CD4-positive, CD25-positive, alpha-beta regulatory T cell (primary cell): ENCODE measurements at places on chromosomes 13 and 19. TPM values are rescaled to one million over a fixed set of nuclear protein-coding genes. Genes with fewer than 3 reads are reported as not detected.

DNA sequence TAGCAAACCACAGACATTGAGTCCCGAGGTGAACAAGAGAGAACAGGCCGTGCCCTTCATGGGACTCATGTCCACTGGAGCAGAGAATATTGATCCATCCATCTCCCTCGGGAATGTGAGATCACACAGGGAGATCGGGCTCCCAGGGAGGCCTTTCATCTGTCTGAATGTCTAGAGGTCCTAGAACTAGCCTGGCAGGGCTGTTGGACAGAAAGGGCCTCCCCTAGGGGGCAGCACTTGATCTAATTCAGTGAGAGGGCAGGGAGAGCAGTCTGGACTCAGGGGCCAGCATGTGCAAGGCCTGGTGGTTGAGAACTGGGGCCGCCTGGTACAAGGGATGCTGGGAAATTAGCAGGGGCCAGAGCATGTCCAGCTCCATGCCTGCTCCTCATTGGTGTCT lies 4.3 kb downstream of the RUVBL2 start:
- DNase-seq, result no peak
- no peak overlapping the region for H3K27ac ChIP-seq
- H3K27me3 ChIP-seq, result no peaks in the 10 kb centered on the region
- no peak overlapping the region for H3K4me3 ChIP-seq
- no peaks in the 10 kb centered on the region for H3K36me3 ChIP-seq

GRCh38 chr13:99875391-99875790 lies 96.2 kb downstream of the ZIC5 start:
- DNase-seq, result no peak
- no peaks in the 10 kb centered on the region for H3K36me3 ChIP-seq
- H3K4me3 ChIP-seq, result no peak overlapping the region
- no peak overlapping the region for H3K27ac ChIP-seq

GRCh38 chr19:38387550-38388348 lies at the start of gene GGN:
Gene GGN (minus strand): TSS chr19:38388034. CDS start chr19:38387261, 773 bp downstream.
- H3K4me1 ChIP-seq, result peaks cover 39% of the 10 kb centered on the region
- H3K36me3 ChIP-seq, result peaks cover 18% of the 10 kb centered on the region
- DNase-seq, result peak; percentile 74
- peaks cover 4% of the 10 kb centered on the region for H3K27me3 ChIP-seq
- H3K27ac ChIP-seq, result no peak within 1 kb of the TSS

DNA sequence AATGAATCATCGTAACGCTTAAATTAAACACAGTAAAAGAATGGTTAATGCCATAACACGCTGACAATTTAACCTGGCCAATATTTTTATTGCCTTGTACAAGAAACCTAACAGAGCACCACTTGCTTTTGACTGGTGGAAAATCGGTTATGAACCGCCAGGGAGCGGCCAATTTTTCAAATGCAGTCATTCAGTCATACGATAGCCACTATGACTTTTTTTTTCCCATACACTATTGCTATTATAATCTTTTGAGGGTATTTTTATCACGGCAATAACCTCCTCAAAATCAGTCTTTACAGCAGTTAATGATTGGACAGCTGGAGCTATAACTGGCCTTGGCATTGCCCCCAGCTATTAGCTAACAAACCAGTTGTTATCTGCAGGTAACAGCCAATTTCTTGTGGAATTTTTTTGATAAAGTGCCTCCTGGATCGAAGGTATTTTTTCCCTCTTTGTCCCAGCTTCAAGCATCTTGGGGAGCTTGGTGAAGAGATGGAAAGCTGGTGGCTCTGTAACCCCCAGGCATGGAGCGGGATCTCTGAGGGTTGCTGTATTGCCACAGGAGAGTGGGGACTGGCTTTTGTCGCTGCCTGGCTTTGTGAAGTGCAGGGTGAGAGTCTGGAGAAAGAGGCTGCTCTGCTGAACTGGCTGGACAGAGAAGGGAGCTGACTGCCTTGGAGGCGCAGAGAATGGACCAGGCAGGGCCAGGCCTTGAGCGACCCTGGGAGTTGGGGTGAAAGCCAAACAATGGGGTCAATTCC lies 198.4 kb upstream of the ZNF536 start:
- H3K4me3 ChIP-seq, result no peak overlapping the region
- H3K27me3 ChIP-seq, result peaks cover 1% of the 10 kb centered on the region
- H3K27ac ChIP-seq, result no peak overlapping the region
- H3K4me1 ChIP-seq, result no peaks in the 10 kb centered on the region
- DNase-seq, result no peak

- H3K27ac ChIP-seq, result no peak overlapping the region
- H3K4me3 ChIP-seq, result no peak overlapping the region
- DNase-seq, result no peak
- H3K27me3 ChIP-seq, result no peaks in the 10 kb centered on the region
Measured at GRCh38 chr13:37602733-37603381, 4.3 kb upstream of the POSTN start.

DNA sequence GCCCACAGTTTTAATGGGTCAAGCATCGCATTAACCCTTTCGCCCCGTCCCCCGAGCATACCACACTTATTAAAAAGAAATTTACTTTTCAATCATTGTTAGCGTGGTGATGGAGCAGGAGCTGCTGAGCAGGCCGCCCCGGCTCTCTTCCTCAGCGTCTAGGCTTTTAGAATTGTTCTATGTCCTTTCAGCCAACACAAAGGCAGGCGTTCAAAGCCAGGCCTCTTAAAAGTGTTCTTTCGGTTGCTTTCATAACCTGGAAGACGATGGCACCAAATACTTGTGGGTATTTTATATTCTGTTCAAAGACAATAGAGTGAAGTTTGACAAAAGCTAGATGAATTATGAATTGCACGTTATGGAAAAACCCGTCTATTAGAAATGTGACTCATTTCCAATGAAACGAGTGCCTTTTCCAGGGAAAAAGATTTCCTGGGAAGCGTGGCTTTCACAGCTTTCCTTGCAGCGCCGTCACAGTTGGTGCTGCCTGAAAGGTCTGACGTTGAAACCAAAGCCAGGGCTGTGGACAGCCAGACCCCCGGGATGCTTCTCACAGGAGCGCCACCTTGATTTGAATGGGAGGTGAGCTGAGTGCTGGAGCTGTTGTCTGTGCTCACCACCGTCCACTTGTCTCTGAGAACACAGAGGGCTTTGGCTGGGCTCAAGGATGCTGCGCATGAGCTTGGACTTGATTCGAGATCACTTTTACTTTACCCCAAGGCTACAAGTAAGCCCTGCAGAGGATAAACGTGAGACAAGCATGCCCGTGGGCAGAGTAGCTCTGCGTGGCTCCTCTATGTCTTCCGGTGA lies 78.8 kb downstream of the SOX1 start:
- no peaks in the 10 kb centered on the region for H3K4me1 ChIP-seq
- no peak overlapping the region for H3K27ac ChIP-seq
- no peak for DNase-seq
- H3K36me3 ChIP-seq, result no peaks in the 10 kb centered on the region
- no peak overlapping the region for H3K4me3 ChIP-seq

- H3K4me1 ChIP-seq, result no peaks in the 10 kb centered on the region
- DNase-seq, result no peak
- no peaks in the 10 kb centered on the region for H3K27me3 ChIP-seq
- H3K36me3 ChIP-seq, result no peaks in the 10 kb centered on the region
Measured at GRCh38 chr19:14183741-14184350, 22.1 kb downstream of the ADGRL1 start.

DNA sequence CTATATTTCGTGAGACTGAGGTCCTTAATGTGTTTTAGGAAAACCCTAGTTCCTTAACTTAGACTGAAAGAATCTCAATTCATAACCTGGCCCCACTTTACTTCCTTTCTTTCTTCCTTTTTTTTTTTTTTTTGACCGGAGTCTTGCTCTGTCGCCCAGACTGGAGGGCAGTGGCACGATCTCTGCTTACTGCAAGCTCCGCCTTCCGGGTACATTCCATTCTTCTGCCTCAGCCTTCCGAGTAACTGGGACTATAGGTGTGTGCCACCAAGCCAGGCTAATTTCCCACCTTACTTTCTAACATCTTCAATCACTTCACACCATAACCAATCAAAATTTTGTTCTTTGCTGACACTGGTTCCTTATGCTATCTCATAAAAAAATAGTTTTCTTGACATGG lies 2097.0 kb downstream of the PCDH9 start:
- H3K36me3 ChIP-seq, result no peaks in the 10 kb centered on the region
- no peak overlapping the region for H3K27ac ChIP-seq
- no peaks in the 10 kb centered on the region for H3K4me1 ChIP-seq

DNA sequence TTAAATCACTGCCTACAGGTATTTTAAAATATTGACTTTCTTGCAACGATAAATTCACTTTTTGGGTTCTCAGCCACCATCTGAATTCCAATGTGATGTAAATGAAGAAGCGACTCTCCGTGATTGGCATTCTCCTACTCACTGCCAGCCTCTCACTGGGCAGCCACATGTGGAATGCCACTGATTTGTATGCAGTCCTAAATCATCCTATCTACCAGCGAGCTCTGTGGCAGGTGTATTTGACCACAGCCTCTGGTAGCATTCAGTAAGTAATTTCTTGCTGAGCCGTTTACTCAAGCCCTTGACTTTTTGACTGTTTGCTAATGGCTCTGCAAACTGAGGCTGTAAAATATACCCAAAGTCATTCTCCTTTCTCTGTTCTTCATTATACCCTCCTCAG lies 559.0 kb upstream of the SLC10A2 start:
- no peak for DNase-seq
- H3K4me1 ChIP-seq, result no peaks in the 10 kb centered on the region
- no peaks in the 10 kb centered on the region for H3K36me3 ChIP-seq
- no peak overlapping the region for H3K27ac ChIP-seq
- H3K4me3 ChIP-seq, result no peak overlapping the region
- no peaks in the 10 kb centered on the region for H3K27me3 ChIP-seq

GRCh38 chr19:42115219-42115618 lies 17.0 kb downstream of the POU2F2 start:
- DNase-seq, result no peak
- H3K27me3 ChIP-seq, result no peaks in the 10 kb centered on the region
- H3K4me3 ChIP-seq, result no peak overlapping the region
- H3K27ac ChIP-seq, result no peak overlapping the region
- peaks cover 58% of the 10 kb centered on the region for H3K36me3 ChIP-seq
- H3K4me1 ChIP-seq, result no peaks in the 10 kb centered on the region

DNA sequence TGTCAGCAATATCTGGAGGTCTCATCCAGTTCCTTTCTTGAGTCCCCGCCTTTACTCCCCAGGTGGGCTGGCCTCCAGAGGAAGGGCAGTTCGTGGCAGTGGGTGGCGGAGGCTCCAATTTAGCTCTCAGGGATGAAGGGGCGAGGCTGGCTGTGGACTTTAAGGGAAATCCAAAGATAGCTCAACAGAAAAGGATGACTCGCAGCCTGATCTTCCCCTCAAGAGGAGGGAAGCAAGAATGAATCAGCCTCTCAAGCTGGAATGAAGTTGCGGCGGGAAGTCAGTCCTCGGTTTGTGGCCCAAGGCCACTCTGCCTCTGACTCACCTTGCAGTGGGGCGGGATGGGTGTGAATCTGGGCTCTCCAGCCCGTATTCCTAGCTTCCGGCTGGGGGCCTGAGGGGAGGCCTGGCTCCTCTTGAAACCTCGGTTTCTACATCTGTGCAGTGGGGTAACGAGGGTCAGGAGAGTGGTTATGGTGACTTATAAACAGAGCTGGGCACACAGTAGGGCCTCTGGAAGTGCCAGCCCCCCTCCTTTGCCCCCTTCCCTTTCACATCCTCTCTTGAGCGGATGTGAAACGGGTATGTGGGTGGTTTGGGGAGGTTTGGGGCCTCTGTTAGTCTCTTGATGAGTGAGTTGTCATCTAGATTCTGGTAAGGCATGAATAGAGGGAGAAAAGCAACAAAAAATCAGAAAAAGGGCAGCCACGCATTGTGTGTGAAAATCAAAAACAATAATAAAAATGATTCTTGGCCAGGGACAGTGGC lies 10.5 kb upstream of the SMG9 start:
- H3K4me1 ChIP-seq, result peaks cover 34% of the 10 kb centered on the region
- DNase-seq, result peak; percentile 55
- peak overlapping the region; percentile 51 for H3K4me3 ChIP-seq
- H3K27me3 ChIP-seq, result no peaks in the 10 kb centered on the region

GRCh38 chr13:31437975-31438374 lies 238.2 kb downstream of the B3GLCT start:
- H3K27me3 ChIP-seq, result no peaks in the 10 kb centered on the region
- no peak overlapping the region for H3K4me3 ChIP-seq
- H3K36me3 ChIP-seq, result no peaks in the 10 kb centered on the region
- H3K27ac ChIP-seq, result no peak overlapping the region
- H3K4me1 ChIP-seq, result no peaks in the 10 kb centered on the region

GRCh38 chr13:104625201-104625600 lies 1559.0 kb upstream of the SLC10A2 start:
- H3K4me3 ChIP-seq, result no peak overlapping the region
- H3K4me1 ChIP-seq, result no peaks in the 10 kb centered on the region
- no peaks in the 10 kb centered on the region for H3K36me3 ChIP-seq
- H3K27me3 ChIP-seq, result no peaks in the 10 kb centered on the region
- DNase-seq, result no peak

GRCh38 chr13:69168436-69168835 lies 939.2 kb upstream of the ATXN8OS start:
- no peak overlapping the region for H3K27ac ChIP-seq
- no peaks in the 10 kb centered on the region for H3K4me1 ChIP-seq
- no peak overlapping the region for H3K4me3 ChIP-seq
- no peak for DNase-seq

GRCh38 chr13:93446238-93446637 lies 219.6 kb downstream of the GPC6 start:
- no peak for DNase-seq
- no peak overlapping the region for H3K4me3 ChIP-seq

DNA sequence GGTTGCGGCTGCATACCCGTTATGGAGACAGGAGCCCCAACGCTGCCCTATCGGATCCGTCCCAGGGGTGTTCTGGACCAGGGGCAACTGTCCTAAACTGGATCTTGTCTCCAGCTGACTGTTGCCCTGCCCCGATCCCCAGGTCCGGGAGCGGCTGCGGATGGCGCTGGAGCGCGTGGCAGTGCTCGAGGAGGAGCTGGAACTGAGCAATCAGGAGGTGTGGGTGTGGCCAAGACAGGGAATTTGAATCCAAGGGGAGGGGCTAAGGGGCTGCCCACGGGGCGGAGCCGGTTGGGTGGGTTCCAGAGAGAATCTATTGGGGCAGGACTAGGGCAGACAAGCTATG lies 9.9 kb downstream of the PPFIA3 start:
- no peak overlapping the region for H3K4me3 ChIP-seq
- no peaks in the 10 kb centered on the region for H3K36me3 ChIP-seq
- H3K27ac ChIP-seq, result no peak overlapping the region
- H3K4me1 ChIP-seq, result peaks cover 23% of the 10 kb centered on the region

Gene ZNF28
- 17.7 TPM for polyA plus RNA-seq

Gene CACNG6
- not detected for polyA plus RNA-seq

Gene PRTN3
- polyA plus RNA-seq, result not detected

Gene C19orf25
- 52.5 TPM for polyA plus RNA-seq

Gene ERICH4
- polyA plus RNA-seq, result not detected

Gene WTIP
- not detected for polyA plus RNA-seq

Gene TGFB1
- polyA plus RNA-seq, result 31.6 TPM

Gene VSTM2B
- polyA plus RNA-seq, result not detected

Gene MTUS2
- 0.03 TPM for polyA plus RNA-seq

Gene CASP14
- polyA plus RNA-seq, result not detected

Gene ZNF98
- not detected for polyA plus RNA-seq

Gene CLEC17A
- polyA plus RNA-seq, result not detected

Gene SLC10A2
- not detected for polyA plus RNA-seq

Gene BRSK1
- polyA plus RNA-seq, result not detected
